Left cardiac atrium (tissue), 4 donors: ENCODE measurements at places on chromosomes 2 and 18.

DNA sequence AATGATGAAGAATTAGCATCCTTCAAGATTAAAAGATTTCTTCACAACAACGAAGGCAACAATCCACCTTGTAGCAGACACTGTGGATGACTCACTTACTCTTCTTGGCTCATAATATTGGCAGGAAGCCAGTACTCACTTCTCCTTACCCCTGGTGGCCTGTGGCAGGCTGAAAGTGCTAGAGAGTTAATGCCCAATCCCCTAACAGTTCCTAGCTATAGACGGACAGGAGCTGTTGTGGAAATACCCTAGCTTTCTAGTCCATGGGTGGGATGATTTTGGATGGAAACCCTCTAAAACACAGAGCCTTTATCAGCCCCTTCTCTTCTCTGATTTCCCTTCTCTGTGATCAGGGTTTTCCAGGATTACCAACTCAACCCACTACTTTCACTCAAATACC, 128.6 kb upstream of the NYAP2 start:
- no peak for DNase-seq

GRCh38 chr2:236748801-236749200, 179.2 kb downstream of the ACKR3 start:
- no peak for DNase-seq

- no peak for DNase-seq
Observed at GRCh38 chr2:54899576-54900200, 150.6 kb downstream of the RTN4 start.

DNA sequence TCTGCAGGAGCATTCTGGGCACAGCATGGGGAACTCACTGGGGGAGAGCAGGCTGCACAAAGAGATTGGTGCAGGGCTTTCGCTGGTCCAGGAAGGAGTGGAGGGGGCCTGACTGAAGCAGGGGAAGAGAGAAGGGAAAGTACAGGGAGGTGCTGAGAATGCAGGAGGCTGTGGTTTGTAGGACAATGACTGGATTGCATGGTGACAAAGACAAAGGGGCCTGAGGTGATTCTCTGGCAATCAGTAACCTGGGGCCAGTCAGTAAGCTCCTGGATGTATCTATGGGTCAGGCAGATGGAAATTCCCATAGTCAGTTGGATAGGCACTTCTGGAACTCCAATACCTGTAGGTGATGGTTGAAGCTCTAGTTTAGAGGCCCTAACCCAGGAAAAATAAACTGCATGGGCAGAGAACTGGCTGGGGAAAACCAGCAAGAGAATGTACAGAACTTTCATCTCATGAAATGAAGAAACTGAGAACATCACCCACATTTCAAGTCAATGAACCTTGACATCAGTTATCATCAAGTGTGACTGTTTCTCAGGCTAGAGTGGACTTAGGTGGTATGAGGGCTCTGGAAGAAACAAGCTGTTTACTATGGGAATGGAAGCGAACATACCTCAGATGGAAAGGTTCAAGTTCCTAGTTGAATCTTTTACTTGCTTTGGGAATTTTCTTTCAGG, 193.2 kb downstream of the TPGS2 start:
- no peak for DNase-seq

GRCh38 chr2:211816754-211817153, 721.8 kb downstream of the ERBB4 start:
- no peak for DNase-seq
